GM12878 (cell line): ENCODE measurements at places on chromosomes 1 and 21. TPM values are rescaled to one million over a fixed set of nuclear protein-coding genes. Genes with fewer than 3 reads are reported as not detected.
A peak's percentile ranks its signal among the peaks of the same experiment; 100 is the strongest.

DNA sequence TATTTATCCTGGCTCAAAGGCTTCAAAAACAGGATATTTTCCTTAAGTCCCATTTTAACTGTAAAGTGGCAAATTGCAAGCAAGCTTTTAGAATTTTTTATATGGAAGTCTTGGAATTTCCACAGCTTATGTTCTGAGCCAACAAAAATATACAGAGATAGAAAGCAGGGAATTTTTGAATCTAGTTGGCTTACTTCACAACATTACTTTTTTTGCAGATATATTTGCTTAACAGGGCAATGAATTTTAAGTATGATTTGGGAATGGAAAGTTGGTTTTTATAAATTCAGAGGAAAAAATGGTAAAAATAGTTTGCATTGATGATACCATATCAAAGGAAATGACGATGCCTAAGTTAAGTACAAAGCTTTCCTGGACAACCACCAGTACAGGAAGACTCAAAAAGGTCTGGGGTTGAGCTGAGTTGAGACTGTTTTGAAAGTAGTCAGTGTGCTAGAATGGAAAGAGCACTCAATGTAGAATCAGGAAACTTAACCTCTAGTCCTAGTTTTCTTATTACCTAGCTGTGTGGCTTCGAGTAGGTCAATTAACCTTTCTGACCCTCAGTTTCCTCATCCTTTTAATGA lies 11.0 kb upstream of the VCAM1 start:
- no peak for DNase-seq
- H3K4me1 ChIP-seq: no peaks in the 10 kb centered on the region
- H3K36me3 ChIP-seq: no peaks in the 10 kb centered on the region
- no peaks in the 10 kb centered on the region for H3K27me3 ChIP-seq
- no peak overlapping the region for H3K27ac ChIP-seq

The CFAP107 gene
- total RNA-seq: not detected in 2 replicates

The AMY1C gene
- not detected in 2 replicates for total RNA-seq

DNA sequence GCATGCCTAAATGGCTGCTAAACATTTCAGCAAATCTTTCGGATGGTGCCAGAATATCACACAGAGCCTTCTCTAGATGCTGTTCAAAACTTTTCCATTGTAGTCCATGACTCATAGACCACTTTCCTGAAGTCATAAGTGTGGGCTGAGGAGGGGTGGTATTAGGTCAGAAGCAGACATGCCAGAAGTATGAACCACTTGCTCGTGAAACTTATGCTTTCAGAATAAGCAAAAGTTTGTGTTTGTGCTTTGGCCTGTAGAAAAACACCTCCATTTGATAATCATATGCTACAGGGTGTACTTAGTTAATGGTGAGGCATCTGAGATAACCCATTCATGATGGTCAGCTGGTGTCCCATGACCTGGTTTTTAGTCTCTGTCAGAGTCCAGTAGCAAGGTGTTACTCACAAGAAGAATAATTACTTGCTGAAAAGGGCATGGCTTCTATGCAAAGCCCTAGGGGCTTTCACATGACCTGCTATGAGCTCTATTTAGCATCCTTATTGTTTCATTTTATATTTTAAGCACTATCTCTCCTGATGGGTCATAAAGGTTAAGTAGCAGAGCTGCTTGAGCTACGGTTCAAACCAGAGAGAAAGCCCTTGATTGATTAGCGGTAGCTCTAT lies 183.1 kb upstream of the IVNS1ABP start:
- no peak for DNase-seq
- no peak overlapping the region for H3K27ac ChIP-seq
- H3K36me3 ChIP-seq: no peaks in the 10 kb centered on the region
- H3K4me1 ChIP-seq: no peaks in the 10 kb centered on the region
- H3K4me3 ChIP-seq: no peak overlapping the region

DNA sequence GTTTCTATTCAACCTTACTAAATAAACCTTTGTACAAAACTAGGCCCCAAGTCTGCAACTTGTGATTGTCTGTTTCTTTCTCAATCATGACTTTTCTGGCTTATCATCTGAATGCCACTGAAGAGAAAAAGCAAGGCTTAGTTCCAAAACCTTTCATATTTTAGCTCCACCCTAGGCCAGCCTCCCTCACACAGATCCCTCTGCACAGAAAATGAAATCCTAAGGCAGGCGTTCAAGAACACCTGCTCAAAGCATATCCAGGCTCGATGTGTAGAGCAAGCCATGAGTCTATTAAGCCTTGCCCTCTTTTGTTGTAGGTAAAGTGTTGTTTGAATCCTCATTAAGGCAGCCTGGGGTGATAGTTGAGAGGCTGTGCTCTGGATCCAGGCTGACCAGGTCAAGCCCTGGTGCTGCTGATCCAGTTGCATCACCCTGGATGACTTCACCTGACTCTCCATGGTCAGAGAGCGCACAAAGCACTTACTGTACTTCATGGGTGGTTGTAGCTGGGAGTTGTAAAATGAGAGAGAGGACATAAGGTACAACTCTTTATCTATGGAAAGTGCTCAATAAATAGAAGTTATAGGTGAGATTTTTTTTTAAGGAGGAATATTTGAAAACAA lies 39.0 kb downstream of the FYB2 start:
- H3K4me1 ChIP-seq: no peaks in the 10 kb centered on the region
- no peaks in the 10 kb centered on the region for H3K36me3 ChIP-seq
- DNase-seq: no peak
- H3K27me3 ChIP-seq: no peaks in the 10 kb centered on the region

- H3K27me3 ChIP-seq: peaks cover 2% of the 10 kb centered on the region; the same call in 1 of the 2 replicates
- no peak overlapping the region for H3K4me3 ChIP-seq
- H3K4me1 ChIP-seq: no peaks in the 10 kb centered on the region
- no peaks in the 10 kb centered on the region for H3K36me3 ChIP-seq
- H3K27ac ChIP-seq: no peak overlapping the region
These were observed 141.9 kb upstream of the UBE2U start for GRCh38 chr1:64061430-64062104.

- DNase-seq: no peak
- H3K4me3 ChIP-seq: no peak overlapping the region
- no peak overlapping the region for H3K27ac ChIP-seq
- no peaks in the 10 kb centered on the region for H3K27me3 ChIP-seq
These were observed 57.9 kb upstream of the FGGY start for GRCh38 chr1:59238993-59239392.

The FAM167B gene
- 0.62 and 0.88 TPM in 2 replicates for total RNA-seq

DNA sequence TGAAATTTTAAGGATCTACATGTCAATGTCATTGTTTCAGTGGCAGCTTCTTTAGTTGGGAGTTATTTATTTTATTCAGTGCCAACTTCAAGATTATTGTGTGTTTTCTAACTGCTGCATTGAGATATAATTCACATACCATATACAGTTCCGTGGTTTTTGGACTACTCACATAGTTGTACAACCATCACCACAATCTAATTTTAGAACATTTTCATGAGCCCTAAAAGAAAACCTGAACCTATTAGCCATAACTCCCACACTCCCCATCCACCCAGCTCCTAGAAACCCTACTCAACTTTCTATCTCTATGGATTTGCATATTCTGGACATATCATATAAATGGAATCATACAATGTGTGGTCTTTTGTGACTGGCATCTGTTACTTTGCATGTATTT lies 220.0 kb downstream of the LRRC40 start:
- no peak overlapping the region for H3K27ac ChIP-seq
- no peak for DNase-seq
- H3K27me3 ChIP-seq: no peaks in the 10 kb centered on the region
- no peak overlapping the region for H3K4me3 ChIP-seq
- H3K4me1 ChIP-seq: no peaks in the 10 kb centered on the region
- H3K36me3 ChIP-seq: no peaks in the 10 kb centered on the region

The FBXO2 gene
- 0.32 and 0.41 TPM in 2 replicates for total RNA-seq

The CFHR5 gene
- not detected in 2 replicates for total RNA-seq

- H3K36me3 ChIP-seq: no peaks in the 10 kb centered on the region
- H3K4me1 ChIP-seq: no peaks in the 10 kb centered on the region
- H3K27ac ChIP-seq: no peak overlapping the region
- no peak overlapping the region for H3K4me3 ChIP-seq
- no peak for DNase-seq
These were observed 24.8 kb downstream of the CCSAP start for GRCh38 chr1:229318056-229318455.

- no peaks in the 10 kb centered on the region for H3K27me3 ChIP-seq
- peak overlapping the region; percentile 93 for H3K27ac ChIP-seq
- DNase-seq: no peak
- H3K4me3 ChIP-seq: peak overlapping the region; percentile 89
- peaks cover 27% of the 10 kb centered on the region for H3K36me3 ChIP-seq
These were observed 685 bp downstream of the CRTC2 start for GRCh38 chr1:153957744-153958110.

DNA sequence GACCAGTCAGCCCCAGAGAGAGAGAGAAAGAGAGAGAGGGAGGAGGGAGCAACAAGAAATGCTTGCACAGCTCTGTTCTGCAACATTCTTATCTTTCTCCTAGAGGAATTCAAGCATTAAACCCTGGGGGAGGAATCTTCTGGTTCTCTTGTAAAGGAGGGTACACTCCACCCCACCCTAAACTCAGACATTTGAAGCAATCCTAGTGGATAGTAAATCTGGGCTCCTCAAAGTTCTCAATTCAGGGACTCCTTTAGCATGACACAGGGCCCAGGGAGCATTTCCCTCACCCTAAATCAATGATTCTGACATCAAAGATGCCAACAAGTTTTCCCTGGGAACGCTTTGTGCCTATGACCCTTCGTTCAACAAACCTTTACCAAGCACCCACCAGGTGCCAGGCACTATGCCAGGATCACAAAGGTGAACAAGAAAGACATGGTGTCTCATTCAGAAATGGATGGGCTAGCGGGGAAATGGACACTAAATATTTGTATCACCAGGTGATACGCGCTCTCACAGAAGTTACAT lies 11.9 kb upstream of the CAPN2 start:
- no peak overlapping the region for H3K4me3 ChIP-seq
- H3K4me1 ChIP-seq: peaks cover 6% of the 10 kb centered on the region
- no peak overlapping the region for H3K27ac ChIP-seq
- H3K27me3 ChIP-seq: no peaks in the 10 kb centered on the region
- DNase-seq: no peak
- H3K36me3 ChIP-seq: no peaks in the 10 kb centered on the region

GRCh38 chr1:228273720-228274451 lies 66.0 kb downstream of the OBSCN start:
- no peak overlapping the region for H3K27ac ChIP-seq
- no peaks in the 10 kb centered on the region for H3K4me1 ChIP-seq
- H3K27me3 ChIP-seq: peaks cover 4% of the 10 kb centered on the region

DNA sequence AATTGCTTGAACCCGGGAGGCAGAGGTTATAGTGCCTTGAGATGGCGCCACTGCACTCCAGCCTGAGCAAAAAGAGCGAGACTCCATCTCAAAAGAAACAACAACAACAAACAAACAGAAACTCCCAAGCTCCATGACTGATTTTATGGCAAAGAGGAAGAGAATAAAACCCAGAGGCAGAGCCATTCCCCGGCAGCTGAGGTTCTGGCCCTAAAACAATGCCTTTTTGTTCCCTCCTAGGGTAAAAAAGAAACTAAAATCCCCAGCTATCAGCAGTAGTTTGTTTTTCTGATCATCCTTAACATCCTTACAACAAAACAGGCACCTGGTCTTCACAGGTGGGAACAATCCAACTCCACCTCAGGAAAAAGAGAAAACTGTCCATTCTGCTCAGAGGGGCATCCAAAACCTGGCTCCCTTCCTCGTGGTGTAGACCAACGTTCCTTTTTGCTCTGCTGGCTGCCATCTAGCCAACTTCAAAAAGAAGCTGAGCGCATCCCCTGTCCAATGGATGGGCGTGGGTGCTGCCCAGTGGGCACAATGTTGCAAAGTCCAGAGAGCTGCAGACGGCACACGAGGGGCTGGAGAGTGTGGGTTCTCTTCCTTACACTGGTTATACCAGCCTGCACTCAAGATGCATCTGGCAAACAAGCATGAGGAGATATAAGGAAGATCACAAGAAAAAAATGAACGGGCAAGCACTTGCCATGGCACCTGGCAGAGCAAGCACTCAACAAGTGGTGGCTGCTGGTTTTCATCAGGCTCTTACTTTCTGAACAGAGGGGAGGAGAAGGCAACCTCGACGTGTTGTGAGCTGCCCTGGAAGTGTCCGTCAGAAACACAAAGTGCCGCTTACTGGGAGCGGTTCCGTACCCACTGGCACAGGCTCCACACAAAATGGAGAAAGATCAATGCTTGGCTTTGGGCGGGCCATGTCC lies 54.7 kb downstream of the SLC66A1 start:
- no peak for DNase-seq
- H3K36me3 ChIP-seq: peaks cover 12% of the 10 kb centered on the region
- no peak overlapping the region for H3K4me3 ChIP-seq

- no peaks in the 10 kb centered on the region for H3K36me3 ChIP-seq
- H3K4me1 ChIP-seq: no peaks in the 10 kb centered on the region
- no peak for DNase-seq
- no peak overlapping the region for H3K27ac ChIP-seq
- no peaks in the 10 kb centered on the region for H3K27me3 ChIP-seq
These were observed 121.2 kb downstream of the HMGB4 start for GRCh38 chr1:33984906-33985565.

The ZNF648 gene
- not detected in 2 replicates for total RNA-seq

DNA sequence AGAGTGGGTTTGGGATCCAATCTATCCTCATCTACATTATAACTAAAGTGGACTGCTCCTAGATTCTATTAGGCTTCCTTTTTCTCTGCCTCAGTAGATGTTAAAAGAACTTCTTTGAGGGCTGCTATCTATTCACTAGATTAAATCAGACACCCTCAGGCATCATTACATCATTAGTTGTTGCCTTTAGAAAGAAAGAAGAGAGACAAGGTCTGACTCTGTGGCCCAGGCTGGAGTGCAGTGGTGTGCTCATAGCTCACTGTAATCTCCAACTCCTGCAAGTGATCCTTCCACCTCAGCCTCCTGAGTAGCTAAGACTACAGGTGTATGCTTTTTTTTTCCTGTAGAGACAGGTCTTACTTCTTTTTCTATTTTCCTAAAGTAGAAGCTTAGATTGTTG lies 71.1 kb upstream of the EXO1 start:
- H3K4me3 ChIP-seq: no peak overlapping the region
- no peaks in the 10 kb centered on the region for H3K4me1 ChIP-seq
- no peak overlapping the region for H3K27ac ChIP-seq
- no peaks in the 10 kb centered on the region for H3K36me3 ChIP-seq

- no peak for DNase-seq
- no peak overlapping the region for H3K27ac ChIP-seq
- H3K4me1 ChIP-seq: peaks cover 25% of the 10 kb centered on the region
- no peak overlapping the region for H3K4me3 ChIP-seq
- no peaks in the 10 kb centered on the region for H3K27me3 ChIP-seq
These were observed 58.8 kb downstream of the PUM1 start for GRCh38 chr1:31006747-31007146.

- H3K4me1 ChIP-seq: peaks cover 17% of the 10 kb centered on the region
- no peaks in the 10 kb centered on the region for H3K36me3 ChIP-seq
- no peak for DNase-seq
- no peak overlapping the region; the same call in 1 of the 2 replicates for H3K4me3 ChIP-seq
- H3K27ac ChIP-seq: no peak overlapping the region
- H3K27me3 ChIP-seq: no peaks in the 10 kb centered on the region
These were observed 494.9 kb downstream of the KIF26B start for GRCh38 chr1:245649666-245650065.
